ENCODE measurements at places on chromosomes 2 and 18.

GRCh38 chr2:85731606-85732005 lies 22.2 kb upstream of the ATOH8 start:
- DNase-seq = no peak

DNA sequence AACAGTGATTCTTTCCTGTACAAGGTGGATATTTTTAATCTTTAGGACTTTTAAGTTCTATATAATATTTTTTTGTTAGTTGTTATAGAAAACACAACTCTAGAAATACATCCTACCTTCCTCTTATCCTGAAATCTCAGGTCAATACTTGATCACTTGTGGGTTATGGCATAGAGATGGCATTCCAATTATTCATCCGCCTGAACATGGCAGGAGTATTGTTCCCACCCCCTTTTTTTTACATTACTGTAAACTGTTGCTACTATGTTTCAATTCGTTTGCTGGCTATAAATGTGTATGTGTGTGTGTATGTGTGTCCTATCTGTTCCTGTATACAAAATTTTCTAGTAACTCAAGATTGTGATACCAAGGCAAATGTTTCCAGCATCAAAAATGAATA lies 43.3 kb upstream of the FN1 start:
- DNase-seq = no peak

DNA sequence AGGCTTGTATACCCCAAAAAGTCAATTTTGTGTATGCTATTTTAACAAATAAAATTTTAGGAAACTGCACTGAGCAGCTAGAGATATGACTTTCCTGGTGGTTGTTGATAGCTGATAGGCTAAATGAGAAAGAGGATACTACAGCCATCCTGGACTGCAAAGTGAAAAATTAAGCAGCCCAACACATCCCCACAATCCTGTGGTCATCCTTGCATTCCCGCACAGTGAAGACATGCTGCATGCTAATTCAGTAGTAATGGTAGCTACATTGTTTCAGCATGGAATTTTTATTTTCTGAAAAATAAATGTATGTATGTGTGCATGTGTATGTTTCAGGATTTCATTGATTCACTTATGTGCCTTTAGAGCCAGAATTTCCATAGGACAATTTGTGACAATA lies 124.2 kb upstream of the CCDC68 start:
- no peak for DNase-seq

- no peak for DNase-seq
These were observed 981.2 kb downstream of the BCL11A start for GRCh38 chr2:59572227-59572626.

DNA sequence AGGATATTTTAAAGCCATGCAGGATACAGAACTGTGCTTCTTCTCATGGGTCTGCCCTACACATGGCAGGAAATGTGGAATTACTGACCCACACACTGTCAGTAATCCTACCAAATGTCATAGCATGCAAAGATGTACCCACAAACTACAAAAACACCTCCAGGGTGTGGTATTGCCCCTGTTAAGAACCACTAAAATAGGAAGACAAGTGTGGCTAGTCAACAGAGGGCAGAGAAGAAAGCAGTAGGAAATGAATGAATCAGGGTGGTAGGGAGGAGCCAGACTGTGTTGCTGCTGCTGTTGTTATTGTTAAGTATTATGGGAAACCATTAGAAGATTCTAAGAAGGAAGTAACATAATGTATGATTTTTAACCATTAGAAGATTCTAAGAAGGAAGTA lies 556.7 kb upstream of the ACVR2A start:
- no peak for DNase-seq

DNA sequence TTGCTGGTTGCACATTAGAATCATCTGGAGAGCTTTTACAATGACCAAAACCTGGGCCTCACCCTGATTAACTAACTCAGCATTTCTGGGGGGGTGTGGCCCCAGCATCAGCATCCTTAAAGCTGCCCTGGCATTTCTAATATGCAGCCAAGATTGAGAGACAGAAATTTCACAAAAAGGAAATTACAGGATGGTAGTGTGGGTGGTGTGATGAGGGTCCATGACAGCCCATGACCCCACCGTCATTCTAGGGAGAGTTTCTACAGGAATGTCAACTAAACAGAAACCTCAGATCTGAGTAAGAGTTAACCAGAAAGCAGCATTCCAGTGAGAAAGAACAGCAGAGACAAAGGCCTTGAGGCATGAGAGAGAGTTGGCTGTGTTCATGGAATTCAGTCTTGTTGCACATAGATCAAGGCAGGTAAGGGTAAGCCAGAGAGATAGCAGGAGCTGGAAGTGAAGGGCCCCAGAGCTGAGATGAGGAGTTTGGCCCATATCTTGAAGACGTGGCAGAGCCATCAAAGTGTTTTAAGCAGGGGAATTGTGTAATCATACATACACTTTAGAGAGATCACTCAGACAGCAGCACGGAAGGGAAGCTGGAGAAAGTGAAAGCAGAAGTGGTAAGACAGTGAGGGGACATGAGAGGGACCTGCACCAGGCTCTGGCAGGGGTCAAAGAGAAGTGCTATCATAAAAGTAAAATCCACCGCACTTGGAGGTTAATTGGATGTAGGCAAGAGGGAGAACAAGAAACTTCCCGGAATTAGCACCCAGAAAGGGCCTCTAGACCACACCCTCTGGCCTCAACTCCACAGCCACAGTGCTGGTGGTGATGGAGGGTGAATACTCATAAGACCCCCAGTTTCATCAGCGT lies 7.8 kb upstream of the TRABD2A start:
- DNase-seq = no peak

DNA sequence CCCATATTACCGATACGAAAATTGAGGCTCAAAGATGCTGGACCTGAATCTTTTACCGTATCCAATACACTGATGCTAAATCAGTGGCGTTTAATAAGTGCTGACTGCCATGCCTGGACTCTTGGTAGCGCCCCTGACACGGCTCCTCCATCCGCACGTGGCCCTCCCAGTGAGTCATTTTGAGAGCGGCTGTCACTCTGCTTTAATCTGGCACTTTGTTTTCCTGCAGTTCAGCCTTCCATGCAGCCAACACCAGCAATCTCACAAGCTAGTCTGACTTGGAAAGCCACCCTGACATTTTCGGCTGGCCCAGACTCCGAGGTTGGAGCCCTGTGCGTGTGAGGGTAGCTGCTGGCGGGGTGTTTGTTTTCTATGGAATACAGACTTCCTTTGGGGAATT lies 155.1 kb upstream of the LMAN1 start:
- DNase-seq = no peak

DNA sequence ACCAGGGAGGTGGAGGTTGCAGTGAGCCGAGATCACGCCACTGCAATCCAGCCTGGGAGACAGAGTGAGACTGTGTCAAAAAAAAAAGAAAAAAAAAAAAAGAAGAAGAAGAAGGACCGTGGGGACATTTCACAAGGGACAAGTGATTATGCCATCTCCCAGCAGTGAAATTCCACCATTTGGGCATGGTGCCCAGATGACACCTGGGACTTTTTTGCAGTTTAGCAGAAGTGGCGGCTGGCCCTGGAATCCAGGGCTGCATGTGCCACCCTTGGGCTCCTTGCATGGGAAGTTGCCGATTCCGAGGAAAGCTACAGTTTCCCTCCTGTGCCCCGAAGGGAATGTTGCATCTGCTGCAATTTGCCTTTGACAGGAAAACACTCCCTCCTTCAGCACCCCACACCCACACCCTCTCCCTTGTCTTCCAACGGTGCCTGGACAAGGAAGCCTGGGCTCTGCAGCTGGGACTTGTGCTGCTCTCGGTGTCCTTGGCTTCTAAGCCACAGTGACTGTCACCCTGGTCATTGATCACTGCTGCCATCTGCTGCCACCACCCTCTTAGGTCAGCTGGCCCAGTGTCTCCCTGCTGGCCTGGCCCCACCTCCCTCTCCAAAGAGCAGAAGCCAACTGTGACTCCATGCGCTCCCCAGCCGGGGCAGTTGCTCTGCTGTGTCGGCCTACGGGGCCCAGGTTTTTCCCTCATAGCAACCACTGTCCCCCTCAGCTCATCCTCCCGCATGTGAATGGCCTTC lies 56.4 kb upstream of the LRRC30 start:
- DNase-seq = no peak

- DNase-seq = no peak
These were observed 9.3 kb upstream of the KCNS3 start for GRCh38 chr2:17869128-17869527.

DNA sequence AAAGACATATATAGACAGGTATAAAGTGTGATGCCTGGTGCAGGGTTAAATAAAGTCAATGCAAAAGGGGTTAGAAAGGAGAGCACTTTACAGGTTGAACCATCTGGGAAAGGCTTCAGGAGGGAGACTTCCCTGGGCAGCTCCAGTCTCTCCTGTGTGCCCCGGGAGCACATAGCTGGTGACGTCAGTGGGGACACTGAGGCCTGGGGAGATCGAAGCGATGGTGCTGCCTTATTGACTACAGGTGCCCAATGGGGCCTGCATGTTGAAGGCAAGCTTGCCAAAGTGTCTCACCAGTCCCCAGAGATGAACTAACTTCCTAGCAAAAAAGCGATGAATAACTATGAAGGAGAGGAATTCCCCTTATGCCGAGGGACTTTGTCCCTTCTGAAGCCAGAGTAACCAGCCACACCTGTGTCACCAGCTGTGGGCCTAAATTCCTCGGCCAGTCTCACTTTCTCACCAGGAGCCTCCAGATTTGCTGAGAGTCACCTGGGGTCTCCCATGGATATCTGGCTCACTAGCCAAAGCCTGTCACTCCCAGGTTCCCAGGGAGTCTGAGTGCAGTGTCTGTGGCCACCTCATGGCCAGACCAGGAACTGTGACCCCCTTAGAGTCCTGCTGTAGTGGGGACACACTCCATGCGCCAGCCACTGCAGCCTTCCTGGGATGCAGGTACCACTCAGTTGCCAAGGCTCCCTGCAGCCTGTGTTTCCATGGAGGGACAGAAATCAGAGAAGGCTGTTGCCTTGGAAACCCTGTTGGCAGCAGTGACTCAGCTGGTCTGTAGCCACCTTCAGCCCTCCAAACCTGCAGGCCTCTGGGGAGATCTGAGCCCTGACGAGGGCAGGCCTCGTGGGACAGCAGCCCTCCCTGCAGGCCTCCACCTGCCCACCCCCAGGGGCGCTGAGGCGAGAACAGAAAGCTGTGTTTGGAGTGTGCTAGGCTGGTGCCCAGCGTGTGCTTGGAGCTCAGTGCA lies 128.7 kb downstream of the CTIF start:
- no peak for DNase-seq

DNA sequence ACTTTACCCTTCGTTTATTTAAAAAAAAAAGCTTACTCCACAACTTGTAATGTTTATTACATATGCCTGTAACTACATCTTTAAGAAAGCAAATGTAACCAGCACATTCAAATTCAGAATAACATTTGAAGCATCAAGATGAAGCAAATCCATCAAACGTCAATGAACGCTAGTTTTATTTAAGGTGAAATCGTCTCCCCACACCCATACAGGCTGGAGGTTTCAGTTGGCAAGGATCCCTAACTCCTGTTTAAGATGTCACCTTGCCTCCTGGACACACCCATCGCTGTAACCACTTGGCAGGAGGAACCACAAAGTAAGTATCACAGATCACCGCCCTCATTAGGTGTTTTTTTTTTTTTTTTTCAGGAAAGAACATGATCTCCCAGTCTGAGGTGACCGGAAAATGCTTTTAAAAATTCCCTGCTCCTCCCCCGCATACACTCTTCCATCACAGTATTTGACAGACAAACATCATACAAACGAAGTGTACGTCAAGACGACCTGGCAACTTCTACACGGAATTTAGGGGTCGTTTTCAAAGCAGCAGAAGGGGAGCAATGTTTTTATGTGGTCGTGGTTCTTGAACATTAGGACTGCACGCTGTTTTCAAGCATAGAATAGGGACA lies 19.7 kb upstream of the STPG4 start:
- DNase-seq = no peak

DNA sequence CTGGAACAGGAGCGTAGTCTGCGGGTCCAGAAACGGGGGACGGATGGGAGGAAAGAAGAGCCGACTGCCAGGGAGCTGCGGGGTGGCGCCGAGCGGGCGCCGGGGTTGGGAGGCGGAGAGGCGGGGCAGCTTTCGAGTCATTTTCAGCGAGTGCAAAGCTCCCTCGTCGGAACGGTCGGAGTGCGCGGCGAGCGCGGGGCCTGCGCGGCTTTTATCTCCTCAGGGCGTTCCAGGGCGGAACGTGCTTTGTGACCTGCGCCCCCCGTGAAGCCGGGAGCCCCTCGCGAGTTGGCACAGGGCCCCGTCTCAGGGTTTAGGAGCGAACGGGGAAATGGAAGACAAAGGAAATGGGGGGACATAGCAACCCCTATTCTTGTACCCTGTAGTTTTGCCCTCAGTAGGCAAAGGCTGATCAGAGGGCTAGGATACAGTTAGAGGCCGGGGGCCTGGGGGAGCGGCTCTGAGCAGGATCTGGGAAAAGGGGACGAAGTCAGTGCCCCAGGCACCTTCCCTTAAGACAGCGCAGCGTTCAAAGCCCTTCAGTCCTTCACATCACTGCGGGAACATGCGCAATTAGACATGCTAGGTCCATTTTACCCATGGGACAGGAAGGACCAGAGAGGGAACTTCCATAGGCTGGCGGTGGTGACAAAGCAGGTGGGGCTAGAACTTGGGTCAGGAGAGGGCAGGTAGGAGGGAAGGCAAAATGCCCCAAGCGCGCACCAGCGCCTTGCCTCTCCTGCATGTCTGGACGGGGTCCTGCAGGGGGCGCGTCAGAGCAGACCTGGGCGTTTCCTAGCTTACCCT lies 60.1 kb upstream of the IL1RL1 start:
- no peak for DNase-seq

GRCh38 chr2:133780099-133780996 lies 212.1 kb upstream of the NCKAP5 start:
- peak; percentile 19 for DNase-seq

- peak; percentile 69 for DNase-seq
These were observed 54.1 kb downstream of the ATP8B1 start for GRCh38 chr18:57748770-57749603.

DNA sequence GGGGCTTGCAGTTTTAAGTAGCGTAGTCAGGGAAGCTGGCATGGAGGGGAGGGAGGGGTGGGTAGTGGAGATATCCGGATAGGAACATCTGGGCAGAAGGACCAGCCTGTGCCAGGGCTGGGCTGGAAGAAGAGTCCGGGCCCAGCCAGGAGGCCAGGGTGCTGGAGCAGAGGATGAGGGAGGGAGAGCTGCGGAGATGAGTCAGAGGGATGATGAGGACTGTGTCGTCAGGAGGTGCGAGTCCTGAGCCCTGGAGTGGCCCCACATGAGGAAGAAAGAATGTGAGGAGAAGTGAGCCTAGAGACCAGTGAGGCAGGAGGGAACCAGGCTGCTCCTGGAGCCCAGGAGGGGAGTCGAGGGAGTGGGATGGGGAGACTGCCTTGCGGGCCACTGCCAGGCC lies 82.4 kb downstream of the CTIF start:
- DNase-seq = no peak

DNA sequence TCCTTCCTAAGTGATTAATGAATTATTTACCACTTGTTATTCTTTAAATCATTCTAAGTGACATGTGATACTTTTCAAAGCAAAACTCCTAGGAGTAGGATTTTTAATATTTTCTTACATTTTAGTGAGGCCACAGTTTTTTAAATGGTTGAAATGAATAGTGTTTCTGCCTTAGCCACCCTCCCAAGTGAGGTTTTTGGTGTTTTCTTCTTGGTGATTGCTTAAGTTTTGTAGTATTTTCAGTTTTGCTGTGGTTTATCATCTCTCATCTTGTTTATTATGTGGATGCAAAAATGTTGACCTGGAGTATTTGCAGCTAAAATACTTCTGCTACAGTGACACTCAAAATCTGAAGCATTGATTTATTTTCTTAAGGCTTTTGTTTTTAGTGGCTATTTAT lies 9.8 kb downstream of the AFTPH start:
- no peak for DNase-seq

Data from NCI-H1048 (cell line).